Upper lobe of left lung (tissue), 6 donors: ENCODE measurements at places on chromosomes 6 and 20. TPM values are rescaled to one million over a fixed set of nuclear protein-coding genes. Genes with fewer than 3 reads are reported as not detected.

- no peak for DNase-seq
- no peak overlapping the region for H3K27ac ChIP-seq
- H3K4me3 ChIP-seq, result no peak overlapping the region
- H3K4me1 ChIP-seq, result peaks cover 34% of the 10 kb centered on the region
These were observed 28.3 kb downstream of the RIN2 start for GRCh38 chr20:19786311-19786710.

DNA sequence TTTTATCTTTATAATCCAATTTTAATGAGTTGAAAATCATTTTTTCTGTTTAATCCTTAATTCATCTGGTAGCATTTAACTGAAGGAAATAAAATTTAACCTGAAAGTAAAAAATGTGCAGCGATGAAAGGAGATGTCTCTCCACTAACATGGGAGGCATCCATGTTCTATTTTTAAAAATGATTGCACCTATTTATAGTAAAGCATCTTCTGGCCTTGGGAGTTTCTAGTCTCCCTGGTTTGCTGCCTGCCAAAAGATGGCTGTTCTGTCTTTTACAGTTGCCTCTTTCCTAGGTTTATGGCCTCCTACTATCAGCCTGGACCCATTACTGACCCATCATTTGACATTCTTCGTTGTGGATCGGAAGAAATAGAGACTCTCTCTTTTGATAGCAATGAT lies 143.0 kb downstream of the B3GAT2 start:
- H3K4me3 ChIP-seq, result no peak overlapping the region
- no peaks in the 10 kb centered on the region for H3K36me3 ChIP-seq
- no peak overlapping the region for H3K27ac ChIP-seq
- H3K27me3 ChIP-seq, result no peaks in the 10 kb centered on the region
- no peaks in the 10 kb centered on the region for H3K4me1 ChIP-seq

DNA sequence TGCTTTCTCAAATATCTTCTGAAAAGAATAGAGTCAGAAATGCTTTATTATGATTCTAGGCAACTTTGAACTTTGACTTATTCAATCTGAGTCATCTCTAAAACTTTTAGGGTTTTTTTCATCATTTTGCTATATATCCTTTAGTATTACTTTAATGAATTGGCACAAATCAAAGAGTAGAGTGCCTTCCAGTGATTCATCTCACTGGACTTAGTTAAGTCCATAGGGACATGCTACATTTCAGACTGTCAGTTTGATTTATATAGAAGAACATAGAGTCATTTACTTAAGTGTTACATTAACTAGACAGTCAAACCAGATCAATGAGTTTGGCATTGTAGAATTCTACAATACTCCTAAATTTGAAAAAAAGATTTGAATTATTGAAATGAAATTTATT lies 1235.7 kb upstream of the MAP3K7 start:
- no peak overlapping the region for H3K4me3 ChIP-seq
- no peak for DNase-seq
- no peaks in the 10 kb centered on the region for H3K36me3 ChIP-seq
- H3K27ac ChIP-seq, result no peak overlapping the region
- no peaks in the 10 kb centered on the region for H3K4me1 ChIP-seq

DNA sequence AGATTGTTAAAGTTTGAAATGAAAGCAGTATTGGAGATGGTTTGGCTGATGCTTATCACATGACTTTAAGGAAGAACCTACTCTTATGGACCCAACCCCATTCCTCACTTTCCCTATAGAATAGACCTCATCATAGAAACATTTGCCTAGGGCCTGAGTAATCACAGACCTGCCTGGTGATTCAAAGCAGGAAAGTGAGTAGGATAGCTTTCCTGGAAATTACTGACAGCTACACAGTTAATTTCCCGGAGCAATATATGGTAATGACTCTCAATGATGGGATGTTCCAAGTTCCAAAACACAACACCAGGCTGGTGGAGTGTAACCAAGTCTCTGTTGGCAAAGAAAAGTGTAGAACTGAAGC lies 233.8 kb downstream of the SIM1 start:
- no peaks in the 10 kb centered on the region for H3K27me3 ChIP-seq
- no peak for DNase-seq
- H3K4me3 ChIP-seq, result no peak overlapping the region
- no peaks in the 10 kb centered on the region for H3K36me3 ChIP-seq

Gene TPBG
- 7.7 TPM for total RNA-seq

Gene TSPO2
- total RNA-seq, result not detected
